ENCODE measurements at places on chromosomes 1 and 21.

DNA sequence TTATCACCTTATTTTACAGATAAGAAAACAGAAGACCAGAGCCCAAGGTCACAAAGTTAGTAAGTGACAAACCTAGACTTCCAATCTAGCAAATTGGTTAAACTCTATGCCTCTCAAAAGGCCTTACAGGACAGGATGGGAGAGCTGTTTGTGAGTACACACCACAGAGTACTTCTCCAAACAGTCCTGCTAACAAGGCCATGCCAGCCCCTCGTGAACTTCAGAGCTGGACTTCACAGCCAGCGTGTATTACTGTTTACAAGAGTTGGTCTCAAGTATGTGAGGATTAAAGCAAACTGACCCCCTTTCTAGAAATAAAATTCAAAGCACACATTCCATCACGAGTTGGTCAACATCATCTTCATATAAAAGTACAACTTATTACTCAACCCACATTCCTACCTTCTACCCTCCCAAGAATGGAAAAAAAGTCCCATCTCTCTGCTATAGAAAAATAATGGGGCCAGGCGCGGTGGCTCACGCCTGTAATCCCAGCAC is 19.8 kb upstream of the UBR4 start:
- no peak for DNase-seq

- DNase-seq: no peak
Observed at GRCh38 chr1:202871367-202871766, 17.6 kb downstream of the RABIF start.

DNA sequence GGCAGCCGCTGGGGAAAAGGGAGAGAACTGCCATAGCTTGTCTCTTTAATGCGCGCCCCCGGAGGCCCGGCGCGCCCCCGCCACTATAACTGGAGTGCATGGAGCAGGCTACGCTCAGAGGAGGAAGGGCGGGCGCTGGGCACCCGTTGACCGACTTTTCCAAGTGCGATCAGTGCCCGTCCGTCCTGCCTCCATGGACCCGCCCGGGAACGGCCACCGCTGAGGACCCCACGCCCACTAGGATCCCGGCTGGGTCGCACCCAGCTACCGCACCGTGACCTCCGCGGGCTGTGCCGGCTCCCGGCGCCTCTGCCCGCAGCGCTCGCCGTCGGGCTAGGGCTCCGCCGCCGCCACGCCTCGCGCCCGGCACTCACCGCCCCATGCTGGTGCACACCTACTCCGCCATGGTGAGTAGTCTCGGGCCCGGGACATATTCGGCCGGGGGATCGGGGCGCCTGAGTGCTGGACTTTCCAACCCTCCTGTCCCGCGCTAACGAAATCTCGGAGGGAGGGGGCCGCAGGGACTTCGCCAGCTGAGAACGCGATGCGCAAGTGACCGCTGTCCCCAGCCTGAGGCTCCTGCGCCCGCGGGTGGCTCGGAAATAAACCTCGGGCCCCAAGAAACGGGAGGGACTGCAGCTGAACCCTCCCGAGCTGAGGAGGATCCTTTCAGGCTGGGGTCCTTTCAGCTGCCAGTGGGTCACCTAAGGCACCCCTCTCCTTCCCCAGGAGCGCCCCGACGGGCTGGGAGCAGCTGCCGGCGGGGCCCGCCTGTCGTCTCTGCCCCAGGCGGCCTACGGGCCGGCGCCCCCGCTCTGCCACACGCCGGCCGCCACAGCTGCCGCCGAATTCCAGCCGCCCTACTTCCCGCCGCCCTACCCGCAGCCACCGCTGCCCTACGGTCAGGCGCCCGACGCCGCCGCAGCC is at the start of gene TFAP2E:
TSS of gene TFAP2E (plus strand) at position 117 of the 927 bp plus-strand sequence. CDS start at position 381, 264 bp downstream.
- no peak for DNase-seq

DNA sequence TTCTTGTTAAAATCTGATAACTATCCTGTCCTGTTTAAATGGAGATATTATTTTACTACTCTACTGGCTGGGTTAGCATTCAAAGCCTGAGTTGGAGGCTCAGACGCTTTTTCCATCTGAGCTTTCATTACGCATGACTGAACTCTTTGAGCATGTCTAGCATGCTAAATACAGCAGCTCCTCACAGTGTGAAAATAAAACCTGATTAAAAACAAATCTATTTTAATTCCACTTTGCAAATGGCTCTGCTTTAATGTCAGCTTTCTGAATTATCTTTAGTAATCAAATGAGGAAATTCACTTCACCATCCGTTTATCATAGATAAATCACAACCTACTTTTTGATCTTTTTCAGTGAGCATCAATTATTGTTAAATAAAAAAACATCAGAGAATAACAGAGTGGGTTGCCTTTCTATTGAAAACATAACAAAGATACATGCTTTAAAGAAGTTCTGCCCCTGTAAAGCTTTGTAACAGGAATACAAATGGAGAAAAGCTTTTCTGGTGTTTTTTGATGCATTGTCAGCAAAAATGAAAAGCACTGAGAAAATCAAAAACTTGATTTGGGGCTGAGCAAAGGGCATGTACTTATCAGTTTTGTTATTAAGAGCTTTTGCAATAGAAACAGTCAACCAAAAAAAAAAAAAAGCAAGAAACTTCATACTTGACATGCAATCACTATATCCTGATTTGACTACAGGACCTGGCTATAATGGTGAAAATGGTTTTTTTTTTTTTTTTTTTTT is 3.5 kb upstream of the SPEN start:
- DNase-seq: no peak

- DNase-seq: no peak
Observed at GRCh38 chr21:28261298-28261697, 731.4 kb downstream of the LTN1 start.

- DNase-seq: no peak
Observed at GRCh38 chr1:182702826-182703524, 18.6 kb upstream of the RGS8 start.

- no peak for DNase-seq
Observed at GRCh38 chr21:39713905-39714304, 31.1 kb upstream of the IGSF5 start.

- no peak for DNase-seq
Observed at GRCh38 chr1:59561796-59562195, 253.0 kb upstream of the HOOK1 start.

DNA sequence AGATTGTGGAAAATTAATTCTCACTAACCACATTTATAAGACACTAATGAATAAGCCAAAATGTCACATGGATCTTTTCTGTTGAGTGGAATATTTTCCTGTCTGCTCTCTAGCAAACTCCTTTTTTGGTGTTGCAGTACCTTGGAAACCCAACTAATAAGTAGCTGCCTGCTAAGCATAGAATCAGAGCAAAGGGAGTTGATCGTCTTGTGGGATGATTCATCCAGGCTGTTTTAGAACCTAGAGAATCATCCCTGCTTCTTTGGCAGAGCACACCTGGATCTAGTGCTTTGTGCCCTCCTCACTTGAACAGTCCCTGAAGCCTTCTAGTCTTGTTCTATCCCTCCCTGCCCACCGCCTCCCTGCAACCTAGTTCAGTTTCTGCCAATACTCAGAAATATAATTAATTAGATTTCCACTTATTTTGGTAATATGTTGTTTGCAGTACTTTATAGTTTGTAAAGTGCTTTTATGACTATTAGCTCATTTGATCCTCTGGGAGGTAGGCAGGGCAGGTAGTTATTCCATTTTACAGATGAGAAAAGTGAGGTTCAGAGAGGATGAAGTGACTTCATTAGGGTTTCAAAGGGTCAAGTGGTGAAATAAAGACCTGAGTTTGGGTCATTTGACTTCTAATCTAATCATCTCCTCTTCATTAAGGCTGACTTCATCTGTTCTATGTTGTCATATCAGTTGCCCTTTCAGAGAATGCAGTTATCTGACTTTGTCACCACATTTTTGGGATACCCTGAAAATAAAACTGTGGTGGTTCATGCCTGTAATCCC is 2.5 kb downstream of the AGO4 start:
- no peak for DNase-seq

GRCh38 chr21:28458446-28458845 is 534.2 kb downstream of the LTN1 start:
- no peak for DNase-seq

DNA sequence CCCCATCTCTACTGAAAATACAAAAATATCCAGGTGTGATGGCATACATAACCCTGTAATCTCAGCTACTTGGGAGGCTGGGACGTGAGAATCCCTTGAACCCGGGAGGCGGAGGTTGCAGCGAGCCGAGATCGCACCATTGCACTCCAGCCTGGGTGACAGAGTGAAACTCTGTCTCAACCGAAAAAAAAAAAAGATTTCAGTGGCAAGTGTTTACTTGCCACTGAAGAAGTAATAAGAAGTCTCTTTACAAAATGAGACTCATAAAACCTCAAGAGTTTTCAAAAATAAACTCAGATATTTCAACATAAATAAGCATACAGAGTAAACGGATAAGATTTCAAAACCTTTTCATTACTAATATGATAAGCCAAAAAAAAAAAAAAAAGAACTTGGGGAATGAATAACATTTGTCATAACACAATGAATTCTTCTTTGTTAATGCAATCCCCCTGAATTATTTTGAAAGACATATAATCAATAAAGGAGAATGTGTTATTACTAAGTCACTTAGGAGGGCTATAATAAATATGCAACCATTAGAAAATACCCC is 34.2 kb upstream of the EXO1 start:
- no peak for DNase-seq

DNA sequence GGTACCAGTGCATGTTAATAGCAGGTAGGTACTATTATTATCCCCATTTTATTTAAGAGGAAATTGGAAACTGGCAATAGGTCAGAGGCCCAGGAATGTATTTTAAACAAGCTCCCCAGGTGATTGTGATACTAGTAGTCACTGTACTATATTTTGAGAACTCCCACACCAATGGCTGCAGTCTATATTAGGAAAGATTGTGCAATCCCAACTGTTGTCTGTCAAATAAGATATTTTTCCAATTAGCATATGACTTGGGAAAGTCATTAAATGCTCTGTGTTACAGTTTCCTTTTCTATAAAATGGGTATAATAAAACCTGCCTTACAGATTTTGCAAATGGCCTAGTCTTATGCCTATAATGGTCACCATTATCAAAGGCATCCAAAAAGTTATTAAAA is 94.2 kb upstream of the DMRTA2 start:
- no peak for DNase-seq

DNA sequence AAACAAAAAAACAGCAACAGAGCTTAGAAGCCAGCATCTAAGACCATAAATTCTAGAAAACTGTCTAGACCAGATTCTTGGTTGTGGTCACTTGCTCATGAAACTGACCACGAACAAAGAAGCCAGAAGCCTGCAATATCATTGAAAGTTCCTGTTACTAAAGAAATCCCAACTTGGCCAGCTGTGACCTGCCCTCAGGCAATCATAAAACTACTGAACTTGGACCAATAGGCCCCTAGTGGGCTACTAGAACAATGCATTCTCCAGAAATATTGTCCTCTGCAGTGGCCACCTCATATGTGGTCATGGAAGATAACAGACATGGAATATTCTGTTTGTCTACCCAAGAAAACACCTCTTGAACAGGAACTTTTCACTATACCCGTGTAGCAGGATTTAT is 87.7 kb downstream of the SPATA17 start:
- no peak for DNase-seq

- DNase-seq: no peak
Observed at GRCh38 chr1:71224741-71225377, 144.0 kb upstream of the ZRANB2 start.

DNA sequence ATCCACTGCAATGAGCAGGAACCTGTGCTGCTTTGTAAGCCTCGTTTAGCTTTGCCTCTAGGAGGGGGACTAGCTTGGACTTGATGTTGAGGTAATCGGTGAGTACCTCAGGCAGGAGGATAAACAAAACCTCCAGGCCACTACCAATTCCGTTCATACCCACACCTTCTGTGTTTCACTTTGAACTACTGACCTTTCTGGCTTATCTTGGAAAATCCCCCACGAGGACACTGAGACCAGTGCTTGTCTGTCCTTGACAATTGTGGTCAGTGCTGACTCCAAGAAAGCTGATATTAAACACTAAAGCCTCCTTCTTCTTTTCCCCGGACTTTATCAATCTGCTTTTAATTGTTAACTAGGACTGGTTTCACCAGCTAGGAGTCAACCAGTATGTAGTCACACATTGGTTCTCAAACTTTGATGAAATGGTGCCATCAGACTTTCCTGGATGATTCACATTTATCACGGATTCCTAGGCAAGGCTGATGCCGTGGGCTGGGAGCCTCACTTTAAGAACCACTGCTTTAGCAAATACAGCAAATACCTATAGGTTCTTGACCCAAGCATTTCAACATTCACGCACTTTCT is 52.7 kb downstream of the TGFB2 start:
- DNase-seq: no peak

DNA sequence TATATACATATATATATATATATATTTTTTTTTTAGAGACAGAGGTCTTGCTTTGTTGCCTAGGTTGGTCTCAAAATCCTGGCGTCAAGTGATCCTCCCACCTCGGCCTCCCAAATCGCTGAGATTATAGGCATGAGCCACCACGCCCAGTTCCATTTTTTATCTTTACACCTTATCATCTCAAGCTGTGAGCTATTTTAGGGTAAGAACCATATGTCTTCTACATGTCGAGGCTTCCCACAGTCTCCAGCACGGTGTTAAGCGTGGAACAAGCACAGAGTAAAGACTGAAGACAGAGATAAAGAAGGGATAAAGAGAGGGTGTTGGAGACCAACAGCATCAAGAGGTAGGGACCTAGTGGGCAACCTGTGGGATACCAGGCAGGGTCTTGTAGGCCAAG is 14.2 kb downstream of the ARHGEF2 start:
- no peak for DNase-seq

DNA sequence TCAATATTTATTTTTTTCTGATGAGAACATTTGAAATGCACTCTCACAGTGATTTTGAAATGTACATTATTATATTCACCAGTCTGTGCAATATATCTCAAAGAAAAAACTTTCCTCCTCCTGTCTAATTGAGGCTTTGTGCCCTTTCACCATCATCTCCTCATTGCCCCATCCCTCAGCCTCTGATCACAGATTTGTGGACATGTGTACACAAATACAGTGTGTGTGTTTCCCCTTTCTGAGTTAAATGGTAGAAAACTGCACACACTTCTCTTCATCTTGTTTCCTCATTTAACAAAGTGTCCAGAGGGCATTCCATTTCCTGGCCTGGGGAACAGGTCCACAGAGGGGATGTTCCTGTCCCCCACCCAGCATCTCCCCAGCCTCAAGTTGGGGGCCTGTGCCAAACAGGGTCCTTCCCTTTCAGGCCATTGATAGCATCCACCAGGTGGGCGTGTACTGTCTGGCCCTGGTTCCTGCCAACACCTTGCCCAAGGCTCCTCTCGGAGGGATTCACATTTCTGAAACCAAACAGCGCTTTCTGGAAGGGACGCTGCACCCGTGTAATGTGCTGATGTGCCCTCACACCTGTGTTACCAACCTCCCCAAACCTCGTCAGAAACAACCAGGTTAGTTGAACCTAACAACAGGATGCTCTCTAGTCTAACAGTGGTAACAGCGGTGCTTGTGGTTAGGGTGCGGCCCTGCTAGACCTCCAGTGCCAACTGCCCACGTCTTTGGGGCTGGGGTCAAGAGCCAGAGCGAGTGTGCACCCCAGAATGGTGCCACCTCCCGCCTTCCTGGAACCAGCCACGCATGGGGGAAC is 54.6 kb downstream of the S100B start:
- DNase-seq: no peak

GRCh38 chr1:113660088-113660487 is 99.2 kb downstream of the PHTF1 start:
- DNase-seq: no peak

- DNase-seq: no peak
Observed at GRCh38 chr1:59994302-59995198, 68.0 kb upstream of the CYP2J2 start.

All from stimulated activated CD8-positive, alpha-beta memory T cell treated with anti-CD3 and anti-CD28 coated beads, Interleukin-2, amount 100 ng/mL, for 1 hour (primary cell).